Kidney glomerular epithelial cell (primary cell): ENCODE measurements at places on chromosomes 7 and 10.
A peak's percentile ranks its signal among the peaks of the same experiment; 100 is the strongest.

DNA sequence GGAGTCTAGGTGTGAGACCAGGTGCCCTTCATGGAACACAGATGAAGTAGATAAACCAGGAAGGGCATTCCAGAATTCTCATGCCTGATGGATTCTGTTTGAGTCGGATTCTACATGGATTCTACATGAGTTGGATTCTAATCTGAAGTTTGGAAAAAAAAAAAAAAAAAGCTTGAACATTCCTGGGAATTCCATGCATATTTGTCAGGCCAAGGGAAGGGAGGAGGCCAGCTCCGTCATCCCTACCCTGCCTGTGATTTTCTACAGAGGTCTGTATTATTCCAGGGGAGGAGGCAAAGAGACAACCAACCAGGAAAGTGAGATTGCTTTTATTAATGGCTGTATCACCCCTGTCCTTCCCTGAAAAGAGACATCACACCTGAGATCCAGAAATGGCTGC is 27.8 kb upstream of the EBLN1 start:
- DNase-seq = peak; percentile 37

GRCh38 chr10:60043561-60044241 is 137.3 kb upstream of the CCDC6 start:
- DNase-seq = no peak

DNA sequence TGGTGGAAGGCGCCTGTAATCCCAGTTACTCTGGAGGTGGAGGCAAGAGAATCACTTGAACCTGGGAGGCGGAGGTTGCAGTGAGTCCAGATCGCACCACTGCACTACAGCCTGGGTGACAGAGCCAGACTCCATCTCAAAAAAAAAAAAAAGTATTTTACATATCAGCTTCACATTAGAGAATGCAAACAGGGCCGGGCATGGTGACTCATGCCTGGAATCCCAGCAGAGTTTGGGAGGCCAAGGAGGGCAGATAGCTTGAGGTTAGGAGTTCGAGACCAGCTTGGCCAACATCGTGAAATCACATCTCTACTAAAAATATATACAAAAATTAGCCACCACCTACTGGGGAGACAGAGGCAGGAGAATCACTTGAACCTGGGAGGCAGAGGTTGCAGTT is 31.6 kb downstream of the USP54 start:
- DNase-seq = no peak

- DNase-seq = peak; percentile 11
Measured at GRCh38 chr7:80014511-80014910, 120.1 kb upstream of the GNAI1 start.

GRCh38 chr7:108290459-108291151 is 160.4 kb upstream of the LAMB4 start:
- no peak for DNase-seq

DNA sequence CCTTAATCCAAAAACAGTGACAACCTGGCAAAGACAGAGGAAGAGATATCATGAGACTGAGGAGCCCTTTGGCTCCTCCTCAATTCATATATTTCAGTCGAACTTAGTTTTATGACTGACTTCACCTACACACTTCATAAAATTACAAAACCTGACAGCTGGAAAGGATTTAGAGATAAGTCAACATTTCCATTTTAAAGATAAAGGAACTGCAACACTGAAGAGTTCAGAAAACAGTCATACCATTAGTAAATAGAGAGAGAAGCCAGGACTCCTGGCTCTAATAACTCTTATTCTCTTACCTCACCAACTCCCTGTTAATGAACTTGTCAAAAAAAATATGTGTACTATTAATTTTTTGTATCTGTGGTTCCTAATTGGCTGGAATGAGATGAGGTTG is 141.0 kb upstream of the COL1A2 start:
- DNase-seq = no peak
